HCT116 (cell line): ENCODE measurements at places on chromosomes 11 and 22.

DNA sequence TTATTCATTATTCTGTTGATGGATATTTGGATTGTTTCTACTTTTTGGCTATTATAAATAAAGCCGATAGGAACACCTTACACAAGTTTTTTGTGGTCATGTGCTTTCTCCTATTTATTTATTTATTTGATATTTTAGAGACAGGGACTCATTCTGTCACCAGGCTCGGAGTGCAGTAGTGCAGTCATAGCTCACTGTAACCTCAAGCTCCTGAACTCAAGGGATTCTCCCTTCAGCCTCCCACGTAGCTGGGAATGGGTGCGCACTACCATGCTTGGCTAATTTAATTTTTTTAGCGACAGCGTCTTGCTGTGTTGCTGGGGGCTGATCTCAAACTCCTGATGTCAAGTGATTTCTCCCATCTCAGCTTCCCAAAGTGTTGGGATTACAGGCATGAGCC is 135.1 kb downstream of the UVRAG start:
- DNase-seq: no peak

GRCh38 chr11:3165916-3166267 is 782 bp upstream of the OSBPL5 start:
- no peak for DNase-seq

- DNase-seq: no peak
Measured at GRCh38 chr22:48673806-48674500, 1153.7 kb downstream of the BRD1 start.

GRCh38 chr11:115676768-115677167 is 172.6 kb upstream of the CADM1 start:
- DNase-seq: no peak
